NCI-H1092 (cell line): ENCODE measurements at places on chromosomes 7 and 10.
A peak's percentile ranks its signal among the peaks of the same experiment; 100 is the strongest.

DNA sequence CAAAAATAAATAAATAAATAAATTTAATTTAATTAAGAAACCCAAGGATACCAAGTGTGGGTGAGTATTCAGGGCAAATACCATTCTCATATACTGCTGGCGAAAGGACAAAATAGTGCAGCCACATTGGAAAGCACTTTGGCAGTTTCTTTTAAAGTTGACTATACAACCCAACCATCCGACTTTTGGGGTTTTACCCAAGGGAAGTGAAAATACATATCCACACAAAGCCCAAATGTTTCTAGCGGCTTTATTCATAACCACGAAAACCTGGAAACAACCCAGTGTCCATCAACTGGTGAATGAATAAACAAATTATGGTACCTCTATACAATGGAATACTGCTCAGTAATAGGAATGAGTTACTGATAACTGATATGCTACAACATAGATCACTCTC is 36.2 kb upstream of the OGDHL start:
- no peak for DNase-seq

DNA sequence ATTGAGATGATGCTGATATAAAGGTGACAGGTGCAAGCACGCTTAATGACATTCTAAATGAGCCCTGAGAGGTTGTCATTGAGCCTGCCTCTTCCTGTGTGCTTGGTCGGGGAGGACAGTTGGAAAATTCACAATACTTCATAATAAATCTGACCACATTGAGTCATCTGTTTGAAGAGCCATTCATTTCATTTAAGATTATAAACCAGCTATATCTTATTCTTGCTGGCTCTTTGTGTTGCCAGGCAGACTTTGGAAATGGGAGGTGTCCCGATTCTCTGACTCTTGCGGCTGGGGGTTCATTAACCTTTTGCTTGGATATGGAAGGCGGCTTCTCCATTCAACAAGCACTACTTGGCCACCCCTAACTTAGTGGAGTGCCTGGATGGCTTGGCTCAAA is 198.2 kb downstream of the FANK1 start:
- DNase-seq: no peak

DNA sequence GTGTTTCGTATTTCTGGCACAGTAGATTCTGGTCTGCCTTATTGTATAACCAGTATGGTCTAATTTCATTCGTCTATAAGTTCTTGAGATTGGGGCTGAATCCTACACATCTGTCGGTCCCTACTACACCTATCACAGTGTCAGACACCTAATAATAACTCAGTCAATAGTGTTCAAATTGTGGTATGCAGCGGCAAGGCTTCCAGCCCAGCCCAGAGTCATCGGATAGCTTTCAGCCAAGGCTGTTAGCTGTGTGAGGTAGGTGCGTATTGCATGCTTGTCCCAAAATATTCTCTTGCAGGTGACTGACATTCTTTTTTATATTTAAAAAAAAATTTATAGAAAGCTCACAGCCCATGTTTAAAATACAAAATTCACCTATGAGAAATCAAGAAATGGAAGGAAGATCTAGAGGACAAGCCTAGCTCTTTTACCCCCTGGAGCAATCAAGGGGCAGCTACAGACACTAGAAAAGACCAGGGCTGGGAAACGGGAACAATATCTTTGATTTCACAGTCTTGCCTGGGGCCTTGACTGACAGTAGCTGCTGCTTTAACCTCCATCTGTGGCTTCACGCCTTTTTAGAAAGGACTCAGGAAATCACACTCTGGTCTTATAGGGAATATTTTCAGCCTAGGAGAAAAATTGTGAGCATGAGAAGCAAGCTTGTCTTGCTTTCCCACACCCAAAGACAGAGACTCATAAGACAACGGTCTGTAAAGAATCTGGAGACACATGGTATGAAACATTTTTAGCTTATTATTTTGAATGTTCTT is 9.5 kb upstream of the ASB4 start:
- DNase-seq: peak; percentile 57

DNA sequence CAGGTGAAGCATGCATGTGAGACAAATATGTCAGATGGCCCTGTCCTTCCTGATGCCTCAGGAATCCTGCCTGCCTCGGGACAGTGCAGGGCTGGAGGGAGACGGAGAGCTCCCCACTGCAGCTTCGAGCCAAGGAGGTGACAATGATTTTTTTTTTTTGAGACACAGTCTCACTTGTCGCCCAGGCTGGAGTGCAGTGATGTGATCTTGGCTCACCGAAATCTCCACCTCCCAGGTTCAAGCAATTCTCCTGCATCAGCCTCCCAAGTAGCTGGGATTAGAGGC is 68.8 kb downstream of the OAT start:
- no peak for DNase-seq

DNA sequence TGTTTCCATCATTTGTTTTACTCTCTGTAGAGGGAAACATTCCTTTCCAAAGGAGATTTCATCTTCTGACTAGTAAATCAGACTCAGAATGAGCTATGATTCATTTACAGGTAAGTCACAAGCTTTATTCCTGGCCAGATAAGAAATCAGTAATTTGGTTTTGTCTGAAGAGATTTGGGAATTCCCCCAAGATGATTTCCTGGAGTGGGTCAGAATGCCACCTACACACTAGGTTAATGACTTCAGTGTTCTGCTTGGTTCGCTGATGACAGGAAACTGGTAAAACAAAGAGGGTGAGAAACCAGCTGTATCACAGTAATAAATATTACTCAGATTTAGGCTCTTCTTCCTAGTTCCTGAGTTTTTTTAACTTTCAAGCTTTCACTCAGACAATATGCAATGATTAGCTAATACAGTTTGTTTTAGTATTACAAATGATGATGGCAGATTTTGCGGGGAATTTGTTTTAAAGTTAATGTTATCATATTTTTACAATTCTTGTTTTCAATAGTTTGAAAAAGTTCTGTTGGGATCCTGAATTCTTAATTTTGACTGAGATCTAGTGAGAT is 8.3 kb upstream of the ASZ1 start:
- DNase-seq: no peak

- no peak for DNase-seq
Observed at GRCh38 chr7:8134089-8134733, 127.8 kb downstream of the ICA1 start.

DNA sequence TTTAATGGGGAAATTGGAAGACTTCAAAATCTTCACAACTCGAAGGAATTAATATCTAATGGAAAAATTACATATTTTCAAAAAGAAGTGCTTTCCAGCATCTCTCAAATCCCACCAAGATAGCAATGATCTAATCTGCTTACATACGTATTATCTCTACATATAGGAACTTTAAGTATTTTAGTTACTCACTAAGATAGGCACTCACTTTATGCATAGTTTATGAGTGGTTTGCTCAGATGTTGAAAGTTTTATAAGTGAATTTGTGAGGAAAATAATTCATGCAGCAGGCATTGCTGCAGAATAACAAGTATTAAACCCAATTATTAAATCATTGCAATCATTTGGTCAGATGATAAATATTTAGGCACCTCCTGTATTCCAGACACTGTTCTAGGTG is 2.3 kb upstream of the CYTH3 start:
- no peak for DNase-seq

DNA sequence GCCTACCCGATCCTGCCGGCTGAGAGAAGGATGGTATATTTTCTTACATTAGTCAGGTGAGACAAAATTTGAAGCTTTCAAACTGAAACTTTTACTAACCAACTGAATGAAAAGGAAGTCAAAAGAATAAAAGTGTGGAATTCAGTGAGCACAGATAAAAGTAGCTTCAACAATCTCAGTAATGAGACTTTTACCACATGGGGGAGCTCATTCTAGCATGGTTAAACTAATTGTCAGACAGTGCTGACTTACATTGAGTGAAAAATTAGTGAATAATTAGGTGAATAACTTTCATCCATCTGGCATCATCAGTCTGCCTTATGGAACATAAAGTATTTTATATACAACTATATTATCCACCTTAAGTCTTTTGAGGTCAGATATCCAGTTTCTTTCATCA is 8.4 kb downstream of the FAM237B start:
- DNase-seq: no peak

- DNase-seq: no peak
Observed at GRCh38 chr10:13834581-13835286, 248.0 kb downstream of the PRPF18 start.

DNA sequence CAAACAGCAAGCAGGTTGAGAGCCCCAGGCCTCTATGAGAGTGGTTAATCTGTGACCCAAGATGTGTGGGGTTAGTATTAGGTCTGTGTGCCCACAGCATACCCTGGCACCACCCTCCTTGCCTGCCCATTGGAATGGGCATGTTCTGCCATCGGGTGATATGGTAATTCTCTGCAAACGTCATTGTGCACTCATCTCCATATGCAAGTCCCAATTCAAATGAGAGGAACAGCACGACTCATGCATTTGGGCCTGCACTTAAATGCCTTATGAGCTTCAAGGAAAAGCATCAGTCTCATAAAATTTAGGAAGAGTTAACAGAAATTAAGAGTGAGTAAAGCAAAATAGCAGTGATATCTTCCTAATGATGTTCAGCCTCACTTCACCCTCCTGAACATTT is 133.9 kb upstream of the FGFR2 start:
- DNase-seq: no peak

DNA sequence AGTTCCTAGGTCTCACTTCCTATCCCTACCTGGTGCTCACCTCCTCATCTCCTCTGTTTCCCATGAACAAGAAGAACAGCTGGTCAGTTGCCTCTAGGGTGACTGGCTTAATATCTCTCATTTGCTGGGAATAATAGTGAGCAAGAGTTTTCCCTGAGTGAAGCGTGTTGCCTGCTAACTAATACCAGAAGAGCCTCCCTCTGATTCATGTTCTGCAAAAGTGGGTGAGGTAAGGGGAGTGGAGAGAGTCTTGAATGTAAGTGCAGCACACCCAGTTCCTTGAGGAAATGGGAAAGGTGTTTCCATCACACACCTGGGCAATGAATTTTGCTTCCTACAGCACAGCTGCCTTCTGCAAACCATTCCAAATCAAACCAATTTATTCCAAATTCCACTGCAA is 29.6 kb downstream of the FZD1 start:
- DNase-seq: no peak

DNA sequence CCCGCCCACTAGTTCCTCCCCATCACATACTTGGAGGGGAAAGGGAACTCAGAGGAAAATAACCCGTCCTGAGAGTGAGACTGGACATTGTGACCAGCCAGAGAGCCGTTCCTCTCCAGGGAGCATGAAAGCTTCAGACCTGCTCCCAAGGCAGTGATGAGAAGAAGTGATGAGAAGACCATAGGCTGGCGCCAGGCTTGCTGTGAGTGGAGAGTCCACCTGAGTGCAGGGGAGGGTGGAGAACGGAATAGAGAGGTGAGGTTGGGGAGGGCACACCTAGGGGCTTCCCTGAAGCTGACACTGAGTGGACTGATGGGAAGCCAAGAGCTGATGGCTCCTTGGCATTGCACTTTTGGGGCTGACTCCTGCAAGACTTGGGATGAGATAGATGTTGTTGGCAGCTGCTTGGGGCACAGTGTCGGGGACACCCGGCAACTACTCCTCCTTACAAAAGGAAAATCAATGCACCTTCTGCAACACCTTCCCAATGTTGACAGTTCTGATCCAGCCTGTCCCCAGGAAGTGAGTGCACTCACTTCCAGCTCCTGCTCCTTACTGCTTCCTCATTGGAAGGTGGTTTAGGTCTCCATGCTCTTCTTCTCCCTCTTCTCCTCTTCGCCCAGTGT is 79.4 kb downstream of the EMX2 start:
- no peak for DNase-seq

DNA sequence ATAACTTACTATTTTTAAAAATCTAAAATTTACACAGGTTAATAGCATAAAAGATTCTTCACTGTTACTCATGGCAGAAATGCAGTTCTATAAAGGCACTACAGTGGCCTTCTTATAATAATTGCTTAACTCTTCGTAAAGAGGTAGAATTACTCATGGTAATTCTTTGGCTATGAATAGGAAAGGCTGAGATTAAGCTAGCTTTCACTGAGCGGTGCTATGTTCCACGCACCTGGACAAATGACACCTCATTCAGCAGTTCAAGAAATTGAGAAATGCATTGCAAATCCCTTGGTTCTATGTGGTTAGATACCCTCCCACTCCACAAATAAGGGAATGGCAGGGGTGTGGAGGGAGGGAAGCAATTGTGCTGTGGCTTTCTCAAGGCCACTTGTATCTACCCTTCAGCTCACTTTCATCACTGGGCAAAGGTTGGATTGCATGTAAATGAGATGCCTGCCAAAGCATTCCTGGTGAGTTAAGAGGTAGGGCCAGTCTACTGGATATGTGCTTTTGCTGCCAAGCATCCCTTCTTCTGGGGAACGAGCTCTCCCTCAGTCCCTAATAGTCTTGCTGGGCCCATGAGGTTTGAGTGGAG is 210.9 kb downstream of the TEX36 start:
- DNase-seq: no peak

- DNase-seq: no peak
Observed at GRCh38 chr10:48390933-48391845, 84.7 kb downstream of the MAPK8 start.

DNA sequence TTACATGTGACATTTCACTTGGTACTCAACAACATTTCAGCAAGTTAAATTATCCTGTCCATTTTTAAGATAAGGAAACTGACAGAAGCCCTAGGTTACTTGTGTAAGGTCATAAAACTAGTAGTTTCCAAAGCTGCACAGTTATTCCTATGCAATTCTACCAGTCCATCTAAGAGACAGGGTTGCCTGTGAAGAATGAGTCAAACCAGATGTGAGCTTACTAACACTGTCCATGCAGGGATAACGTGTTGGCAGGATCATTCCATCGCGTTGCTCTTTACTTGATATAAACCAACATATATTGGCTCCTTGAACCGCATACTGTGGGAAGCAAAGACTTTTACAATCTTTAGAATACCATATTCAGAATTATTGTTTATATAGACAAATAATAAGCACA is 280.9 kb upstream of the HGF start:
- no peak for DNase-seq

GRCh38 chr7:107209565-107209964 is 40.8 kb downstream of the HBP1 start:
- no peak for DNase-seq
